Upper lobe of right lung (tissue), 1 donor: ENCODE measurements at places on chromosomes 2 and 18. TPM values are rescaled to one million over a fixed set of nuclear protein-coding genes. Genes with fewer than 3 reads are reported as not detected.

Gene FAP
- total RNA-seq: 5.4 TPM

GRCh38 chr2:241505086-241505780 lies 3.2 kb downstream of the STK25 start:
- peaks cover 26% of the 10 kb centered on the region for H3K4me1 ChIP-seq
- H3K27ac ChIP-seq: no peak overlapping the region
- DNase-seq: no peak
- H3K27me3 ChIP-seq: no peaks in the 10 kb centered on the region
- H3K36me3 ChIP-seq: peaks cover 8% of the 10 kb centered on the region
- H3K4me3 ChIP-seq: no peak overlapping the region

DNA sequence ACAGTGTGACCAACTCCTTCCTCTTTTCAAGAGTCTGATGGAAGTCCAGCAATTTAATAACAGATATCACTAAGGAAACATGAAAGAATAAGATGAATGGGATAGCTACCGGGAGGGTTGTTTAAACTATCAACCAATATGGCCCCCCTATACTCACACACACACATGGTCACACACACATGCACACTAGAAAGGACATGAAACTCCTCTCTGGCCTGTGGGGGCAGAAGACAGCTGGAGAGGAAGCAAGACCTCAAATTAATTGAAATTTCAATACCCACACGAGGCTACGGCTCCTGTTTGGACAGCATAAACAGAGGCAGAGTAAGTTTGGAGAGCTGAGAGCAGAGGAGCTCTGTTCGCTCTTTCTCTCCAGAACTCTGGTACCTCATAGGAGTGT lies 34.7 kb upstream of the REEP1 start:
- DNase-seq: no peak
- no peaks in the 10 kb centered on the region for H3K27me3 ChIP-seq
- H3K36me3 ChIP-seq: no peaks in the 10 kb centered on the region
- no peak overlapping the region for H3K27ac ChIP-seq

DNA sequence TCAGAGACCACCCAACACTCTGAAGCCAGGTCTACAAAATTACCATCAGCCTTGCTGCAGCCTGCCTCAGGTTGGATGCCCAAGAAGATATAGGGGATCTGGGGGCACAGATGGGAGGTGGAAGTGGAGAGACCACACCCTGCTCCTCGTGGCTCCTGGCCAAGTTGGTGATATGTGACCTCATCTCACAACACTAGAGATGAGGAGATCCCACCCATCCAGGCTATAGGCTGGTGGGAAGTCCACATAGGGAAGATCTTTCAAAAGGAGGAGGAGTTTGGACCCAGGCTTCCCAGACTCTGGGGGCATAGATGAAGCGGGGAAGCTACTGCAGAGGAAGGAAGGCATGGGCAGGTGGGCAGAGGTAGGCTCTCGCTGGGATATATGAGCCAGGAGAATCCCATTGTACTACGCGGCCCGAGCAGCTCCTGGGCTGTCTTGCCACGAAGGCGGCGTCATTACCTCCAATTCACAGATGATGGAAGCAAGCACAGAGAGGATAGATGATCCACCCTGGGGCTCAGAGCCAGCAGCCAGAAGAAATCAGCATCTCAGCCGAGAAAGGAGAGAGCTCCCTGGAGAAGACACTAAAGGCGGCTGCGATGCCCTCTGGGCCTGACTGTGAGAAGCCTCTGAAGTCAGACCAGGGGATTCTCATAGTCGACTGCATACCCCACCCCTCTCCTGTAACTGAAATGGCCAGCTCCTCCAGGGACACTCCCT lies 96.0 kb downstream of the RHOB start:
- no peak overlapping the region for H3K4me3 ChIP-seq

GRCh38 chr2:221282386-221282785 lies 289.7 kb downstream of the EPHA4 start:
- H3K27me3 ChIP-seq: no peaks in the 10 kb centered on the region
- no peaks in the 10 kb centered on the region for H3K36me3 ChIP-seq
- H3K27ac ChIP-seq: no peak overlapping the region
- DNase-seq: no peak
- H3K4me3 ChIP-seq: no peak overlapping the region

DNA sequence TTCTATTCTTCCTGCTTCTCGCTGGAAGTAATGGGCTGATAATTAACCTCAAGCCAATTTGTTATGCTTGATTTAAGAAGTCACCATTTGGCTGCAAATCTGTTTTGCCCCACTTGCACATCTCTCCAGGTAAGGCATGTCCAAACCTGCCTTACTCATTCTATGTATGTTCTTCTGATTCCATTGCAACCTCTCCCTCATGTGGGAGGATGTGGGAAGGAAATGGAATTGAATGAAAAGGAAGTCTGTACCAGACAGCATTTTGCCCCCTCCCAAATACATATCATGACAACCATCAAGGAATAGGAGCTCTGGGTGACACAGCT lies 131.7 kb downstream of the NRP2 start:
- no peak for DNase-seq
- H3K27ac ChIP-seq: no peak overlapping the region
- no peaks in the 10 kb centered on the region for H3K4me1 ChIP-seq
- H3K4me3 ChIP-seq: no peak overlapping the region
- no peaks in the 10 kb centered on the region for H3K27me3 ChIP-seq
- no peaks in the 10 kb centered on the region for H3K36me3 ChIP-seq

Gene UBE2E3
- 33.8 TPM for total RNA-seq

Gene APOB
- 0.49 TPM for total RNA-seq

Gene LGALSL
- 43.2 TPM for total RNA-seq

Gene ING5
- 36.5 TPM for total RNA-seq

DNA sequence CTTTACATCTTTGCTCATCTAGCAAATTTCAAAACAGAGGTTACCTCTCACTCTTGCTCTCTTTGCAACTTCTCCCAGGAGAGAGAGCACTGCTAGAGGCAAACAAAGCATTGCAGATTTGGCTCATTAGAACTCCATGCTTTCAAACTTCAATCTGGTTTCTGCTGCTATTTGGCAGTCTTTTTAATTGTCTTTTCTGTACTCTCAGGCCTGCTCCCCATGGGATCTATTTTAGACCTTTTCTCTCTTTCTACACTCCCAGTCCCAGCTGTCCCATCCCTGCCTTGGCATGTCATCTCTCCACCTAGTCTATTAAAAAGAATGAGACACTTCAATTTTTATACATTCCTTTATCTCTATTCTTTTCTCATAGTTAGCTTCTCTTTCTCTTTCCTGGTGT lies 15.2 kb downstream of the KCNJ3 start:
- DNase-seq: no peak
- no peak overlapping the region for H3K27ac ChIP-seq
- no peak overlapping the region for H3K4me3 ChIP-seq
- no peaks in the 10 kb centered on the region for H3K4me1 ChIP-seq

- no peaks in the 10 kb centered on the region for H3K27me3 ChIP-seq
- no peaks in the 10 kb centered on the region for H3K4me1 ChIP-seq
- H3K36me3 ChIP-seq: no peaks in the 10 kb centered on the region
- H3K27ac ChIP-seq: no peak overlapping the region
- no peak for DNase-seq
These were observed 1152.8 kb upstream of the CELF4 start for GRCh38 chr18:38718365-38718901.
